Glutamatergic neuron (in vitro differentiated cells): ENCODE measurements at places on chromosomes 2 and 18. TPM values are rescaled to one million over a fixed set of nuclear protein-coding genes. Genes with fewer than 3 reads are reported as not detected.

- peaks cover 43% of the 10 kb centered on the region for H3K27me3 ChIP-seq
- peaks cover 3% of the 10 kb centered on the region for H3K4me1 ChIP-seq
- peaks cover 4% of the 10 kb centered on the region for H3K36me3 ChIP-seq
- peak within 1 kb of the TSS; percentile 88 for H3K4me3 ChIP-seq
Observed at GRCh38 chr2:45009303-45009927, at the start of gene SIX2. Gene SIX2, minus strand, starts transcription at chr2:45009452. Its CDS starts 342 bp downstream, at chr2:45009110.

DNA sequence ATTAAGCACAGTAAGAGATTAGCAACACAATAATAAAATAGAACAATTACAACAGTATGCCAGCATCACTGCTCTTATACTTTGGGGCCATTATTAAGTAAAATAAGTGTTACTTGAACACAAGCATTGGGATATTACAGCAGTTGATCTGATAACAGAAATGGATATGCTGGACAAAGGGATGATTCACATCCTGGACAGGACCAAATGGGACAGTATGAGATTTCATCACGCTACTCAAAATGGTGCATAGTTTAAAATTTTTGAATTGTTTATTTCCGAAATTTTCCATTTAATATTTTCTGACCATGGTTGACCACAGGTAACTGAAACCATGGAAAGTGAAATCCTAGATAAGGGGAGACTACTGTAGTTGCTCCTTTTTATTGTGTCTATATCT lies 138.2 kb downstream of the UBR3 start:
- no peaks in the 10 kb centered on the region for H3K4me1 ChIP-seq
- DNase-seq, result no peak
- H3K36me3 ChIP-seq, result peaks cover 4% of the 10 kb centered on the region
- H3K27ac ChIP-seq, result no peak overlapping the region
- no peaks in the 10 kb centered on the region for H3K27me3 ChIP-seq

DNA sequence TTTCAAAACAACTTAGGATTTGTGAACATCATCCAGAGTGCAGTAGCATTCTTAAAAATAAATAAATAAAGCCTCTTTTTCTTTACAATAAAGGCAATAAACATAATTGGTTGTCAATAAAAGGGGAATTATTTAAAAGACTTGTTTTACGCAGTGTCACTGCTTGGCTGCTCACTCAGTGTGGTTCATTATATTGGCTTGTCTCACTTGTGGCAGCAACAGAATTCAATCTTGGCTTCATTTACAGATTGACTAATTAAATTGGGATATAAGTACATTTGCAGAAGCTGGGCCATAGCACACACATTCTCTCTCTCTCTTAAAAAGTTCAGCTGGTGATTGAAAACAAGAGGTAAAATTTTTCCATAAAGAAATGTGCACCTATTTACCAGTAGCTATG lies 1027.6 kb downstream of the LRP1B start:
- H3K27ac ChIP-seq, result no peak overlapping the region
- no peak for DNase-seq
- H3K36me3 ChIP-seq, result no peaks in the 10 kb centered on the region
- H3K4me1 ChIP-seq, result no peaks in the 10 kb centered on the region

- DNase-seq, result no peak
- no peaks in the 10 kb centered on the region for H3K36me3 ChIP-seq
- no peaks in the 10 kb centered on the region for H3K27me3 ChIP-seq
- H3K4me1 ChIP-seq, result no peaks in the 10 kb centered on the region
- no peak overlapping the region for H3K27ac ChIP-seq
- H3K4me3 ChIP-seq, result no peak overlapping the region
Observed at GRCh38 chr18:25568986-25569385, 217.0 kb upstream of the ZNF521 start.

DNA sequence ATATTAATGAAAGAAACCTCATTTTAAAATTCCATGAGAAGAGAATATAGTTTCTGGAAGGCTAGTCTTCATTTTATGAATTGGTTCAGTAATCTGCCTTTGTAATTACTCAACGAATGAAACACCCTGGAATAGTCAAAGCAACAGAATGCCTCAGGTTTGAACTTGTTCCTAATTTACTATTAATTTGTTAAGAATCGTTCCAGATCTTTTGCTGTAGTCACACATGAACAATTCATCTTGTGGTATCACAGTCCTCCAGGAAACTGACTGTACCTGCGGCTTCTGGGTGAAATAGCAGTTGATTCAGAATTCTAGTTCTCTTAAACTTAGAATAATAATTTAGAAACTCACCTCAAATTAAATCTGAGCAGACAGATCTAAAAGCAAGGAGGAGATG lies 282.7 kb upstream of the MAP2 start:
- H3K27me3 ChIP-seq, result no peaks in the 10 kb centered on the region
- H3K27ac ChIP-seq, result no peak overlapping the region
- H3K4me3 ChIP-seq, result no peak overlapping the region
- no peaks in the 10 kb centered on the region for H3K4me1 ChIP-seq
- H3K36me3 ChIP-seq, result no peaks in the 10 kb centered on the region
- DNase-seq, result no peak

GRCh38 chr2:221437056-221437455 lies 135.0 kb downstream of the EPHA4 start:
- peaks cover 2% of the 10 kb centered on the region for H3K27me3 ChIP-seq
- H3K36me3 ChIP-seq, result no peaks in the 10 kb centered on the region
- no peak for DNase-seq
- no peak overlapping the region for H3K27ac ChIP-seq
- peaks cover 6% of the 10 kb centered on the region for H3K4me1 ChIP-seq

DNA sequence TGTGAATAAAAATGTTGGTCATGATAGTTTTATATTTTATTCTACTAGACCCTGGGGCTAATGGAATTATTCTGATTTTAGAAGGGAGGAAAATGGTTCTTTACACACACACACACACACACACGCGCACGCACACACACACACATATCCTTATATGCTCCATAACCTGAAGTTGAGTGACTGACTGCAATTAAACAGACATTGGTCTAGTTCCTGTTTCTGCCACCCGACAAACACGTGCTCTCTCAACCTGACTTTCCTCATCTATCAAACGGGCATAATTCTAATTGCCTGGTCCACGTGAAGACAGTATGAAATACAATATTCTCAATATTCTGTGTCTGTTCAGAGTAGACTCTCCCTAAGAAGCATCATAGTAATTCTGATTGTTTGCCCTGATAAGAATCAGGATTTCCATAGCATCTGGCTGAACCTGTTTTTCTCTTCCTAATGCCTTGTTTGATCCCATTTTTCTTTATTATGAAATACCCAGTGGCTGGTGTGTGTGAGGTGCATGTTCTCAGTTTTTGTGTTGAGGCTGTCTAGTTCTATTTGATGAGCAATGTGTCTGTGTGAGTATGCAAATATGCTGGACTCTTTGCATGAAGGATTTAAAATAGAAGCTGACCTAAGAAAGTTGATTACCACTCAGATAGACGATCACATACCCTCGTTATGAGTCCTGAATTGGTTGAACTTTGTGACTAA lies 51.0 kb downstream of the SETBP1 start:
- no peak overlapping the region for H3K4me3 ChIP-seq
- peak overlapping the region; percentile 65 for H3K27ac ChIP-seq
- peaks cover 60% of the 10 kb centered on the region for H3K4me1 ChIP-seq
- no peaks in the 10 kb centered on the region for H3K36me3 ChIP-seq
- H3K27me3 ChIP-seq, result peaks cover under 1% of the 10 kb centered on the region

GRCh38 chr2:3940661-3941060 lies 237.3 kb downstream of the DCDC2C start:
- no peak overlapping the region for H3K4me3 ChIP-seq
- H3K4me1 ChIP-seq, result peaks cover 6% of the 10 kb centered on the region
- no peak overlapping the region for H3K27ac ChIP-seq
- peaks cover 2% of the 10 kb centered on the region for H3K27me3 ChIP-seq

GRCh38 chr2:52918551-52918950 lies 849.1 kb upstream of the CHAC2 start:
- H3K27ac ChIP-seq, result no peak overlapping the region
- H3K4me1 ChIP-seq, result no peaks in the 10 kb centered on the region
- no peak overlapping the region for H3K4me3 ChIP-seq
- H3K36me3 ChIP-seq, result no peaks in the 10 kb centered on the region
- H3K27me3 ChIP-seq, result no peaks in the 10 kb centered on the region
- DNase-seq, result no peak

- H3K4me1 ChIP-seq, result no peaks in the 10 kb centered on the region
- H3K27ac ChIP-seq, result no peak overlapping the region
- DNase-seq, result no peak
- no peaks in the 10 kb centered on the region for H3K36me3 ChIP-seq
Observed at GRCh38 chr2:190023860-190024259, 38.7 kb downstream of the MSTN start.

DNA sequence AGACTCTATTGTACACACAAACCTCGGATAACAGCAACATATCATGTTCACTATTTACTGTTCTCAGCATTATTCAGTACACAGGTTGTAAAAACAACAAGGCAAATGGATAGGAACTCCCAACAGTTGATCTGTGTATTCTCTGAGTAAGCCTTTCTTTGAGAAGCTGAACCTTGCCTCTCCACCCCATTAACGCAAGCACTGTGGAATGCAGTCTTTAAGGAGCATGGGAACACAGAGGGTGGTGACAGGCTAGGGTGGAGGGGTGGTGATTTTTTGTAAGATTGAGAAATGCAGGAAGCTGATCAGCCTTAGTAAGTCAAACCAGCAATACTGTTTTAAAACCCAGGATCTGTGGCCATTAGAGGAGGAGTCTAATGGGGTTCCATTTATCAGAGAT lies 19.6 kb upstream of the SERPINB11 start:
- H3K27me3 ChIP-seq, result no peaks in the 10 kb centered on the region
- no peaks in the 10 kb centered on the region for H3K36me3 ChIP-seq
- no peak overlapping the region for H3K27ac ChIP-seq

- no peaks in the 10 kb centered on the region for H3K27me3 ChIP-seq
- no peak overlapping the region for H3K27ac ChIP-seq
Observed at GRCh38 chr2:121498731-121499130, 31.9 kb upstream of the RNU4ATAC start.

DNA sequence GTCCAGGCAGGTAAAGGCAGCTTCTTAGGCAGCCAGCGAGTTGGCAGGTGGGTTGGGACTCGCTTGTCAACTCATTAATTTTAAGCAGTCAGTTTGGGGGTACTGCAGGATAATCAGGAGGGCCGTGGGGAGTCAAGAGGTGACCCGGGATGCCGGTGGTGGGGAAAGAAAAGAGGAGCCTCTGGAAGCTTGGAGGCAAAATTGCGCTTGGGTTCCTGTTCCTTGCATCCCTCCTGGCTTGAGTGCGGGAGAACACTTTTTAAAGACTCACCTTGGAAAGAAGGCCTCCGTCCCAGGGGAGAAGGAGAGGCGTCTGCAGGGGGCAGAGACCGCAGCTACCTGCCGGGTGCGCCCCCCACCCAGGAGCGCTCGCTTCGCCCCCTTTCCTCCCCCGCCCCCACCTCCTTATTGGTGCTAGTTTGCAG lies at the start of gene KCNJ3:
TSS of gene KCNJ3 (plus strand) at position 400 of the 425 bp plus-strand sequence. CDS start 81 bp downstream, outside the sequence.
- peak within 1 kb of the TSS; percentile 93 for H3K4me3 ChIP-seq
- H3K27me3 ChIP-seq, result peaks cover 13% of the 10 kb centered on the region
- peaks cover 18% of the 10 kb centered on the region for H3K4me1 ChIP-seq
- peak; percentile 13 for DNase-seq

DNA sequence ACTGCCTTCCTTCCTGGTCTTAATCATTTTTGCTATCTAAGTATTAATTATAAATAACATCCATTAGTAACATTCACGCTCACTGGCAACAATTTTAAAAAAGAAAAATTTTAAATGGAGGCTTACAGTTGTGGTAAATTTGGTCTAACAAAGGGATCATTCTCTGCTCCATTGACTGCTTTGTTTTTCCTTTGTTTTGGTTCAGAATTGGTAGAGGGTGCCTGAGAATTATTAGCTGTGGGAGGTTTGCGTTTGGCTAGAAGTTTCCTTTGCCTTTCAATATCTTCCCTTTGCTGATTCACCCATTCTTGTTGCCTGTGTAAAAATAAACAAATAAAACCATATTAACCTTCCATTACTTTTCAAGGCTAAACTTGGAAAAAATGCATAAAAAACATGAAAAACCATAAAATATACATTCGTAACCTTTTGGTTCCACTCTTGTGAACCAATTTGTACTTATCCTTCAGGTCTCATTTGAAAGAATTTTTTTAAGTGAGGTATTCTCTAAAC lies 114.6 kb downstream of the TLK1 start:
- no peak for DNase-seq
- H3K27ac ChIP-seq, result no peak overlapping the region
- peaks cover 5% of the 10 kb centered on the region for H3K36me3 ChIP-seq
- H3K27me3 ChIP-seq, result no peaks in the 10 kb centered on the region

- peaks cover 7% of the 10 kb centered on the region for H3K27me3 ChIP-seq
- H3K36me3 ChIP-seq, result no peaks in the 10 kb centered on the region
- H3K27ac ChIP-seq, result no peak overlapping the region
- DNase-seq, result no peak
- H3K4me3 ChIP-seq, result no peak overlapping the region
Observed at GRCh38 chr18:26230497-26230896, 4.3 kb downstream of the TAF4B start.

GRCh38 chr2:162333968-162334367 lies 10.0 kb upstream of the GCA start:
- no peak overlapping the region for H3K27ac ChIP-seq
- no peak for DNase-seq
- H3K27me3 ChIP-seq, result peaks cover 2% of the 10 kb centered on the region
- H3K36me3 ChIP-seq, result no peaks in the 10 kb centered on the region

DNA sequence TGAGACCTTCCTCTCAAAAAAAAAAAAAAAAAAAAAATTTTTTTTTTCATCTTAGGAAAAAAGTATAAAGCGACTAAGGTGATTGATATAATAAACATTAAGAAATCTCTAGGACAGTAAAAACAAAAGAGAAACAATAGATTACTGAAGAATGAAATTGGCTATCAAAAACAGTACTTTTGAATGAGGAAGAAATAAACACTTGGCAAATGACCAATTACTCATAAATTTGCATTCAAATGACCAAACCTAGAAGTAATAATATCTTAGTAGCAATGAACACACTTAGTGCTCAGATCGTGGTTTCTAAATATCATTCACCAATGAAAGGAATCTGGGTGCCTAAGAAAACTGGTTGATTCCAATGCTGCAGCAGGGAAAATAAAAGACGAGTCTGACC lies 10.3 kb upstream of the SCRN3 start:
- H3K4me3 ChIP-seq, result no peak overlapping the region
- DNase-seq, result no peak
- H3K4me1 ChIP-seq, result no peaks in the 10 kb centered on the region
- H3K36me3 ChIP-seq, result peaks cover 9% of the 10 kb centered on the region
- H3K27me3 ChIP-seq, result no peaks in the 10 kb centered on the region

DNA sequence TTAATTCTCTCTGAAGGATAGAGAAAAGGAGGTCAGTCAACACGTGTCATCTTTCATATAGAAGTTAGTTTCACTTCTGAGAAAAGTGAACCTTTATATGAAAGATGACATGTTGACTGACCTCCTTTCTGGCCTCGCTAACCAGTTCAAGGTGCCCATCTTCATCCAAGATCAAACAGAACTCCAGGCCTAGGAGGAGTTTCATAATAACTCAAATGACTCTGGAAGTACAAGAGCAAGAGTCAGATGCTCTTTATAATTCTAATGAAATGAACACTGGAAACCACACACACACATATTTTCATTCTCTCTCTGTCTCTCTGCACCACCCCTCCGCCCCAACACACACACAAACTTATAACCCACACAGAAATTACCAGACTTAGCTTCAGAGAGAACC lies 16.3 kb downstream of the ANKRD44 start:
- DNase-seq, result no peak
- no peak overlapping the region for H3K27ac ChIP-seq
- no peak overlapping the region for H3K4me3 ChIP-seq
- peaks cover 5% of the 10 kb centered on the region for H3K36me3 ChIP-seq

GRCh38 chr2:105778080-105778607 lies 33.4 kb downstream of the NCK2 start:
- H3K36me3 ChIP-seq, result no peaks in the 10 kb centered on the region
- H3K4me3 ChIP-seq, result no peak overlapping the region
- no peaks in the 10 kb centered on the region for H3K27me3 ChIP-seq
- H3K4me1 ChIP-seq, result peaks cover 43% of the 10 kb centered on the region

TMEM150A gene
- 18.1 TPM for total RNA-seq

CIB4 gene
- not detected for total RNA-seq

SOX11 gene
- 576 TPM for total RNA-seq

GAL3ST2 gene
- 0.42 TPM for total RNA-seq

IL36B gene
- not detected for total RNA-seq

PRKAG3 gene
- not detected for total RNA-seq
